ENCODE measurements at places on chromosomes 11 and 22.

GRCh38 chr11:66327171-66328030 is 8.8 kb downstream of the RIN1 start:
- DNase-seq = peak; percentile 92

DNA sequence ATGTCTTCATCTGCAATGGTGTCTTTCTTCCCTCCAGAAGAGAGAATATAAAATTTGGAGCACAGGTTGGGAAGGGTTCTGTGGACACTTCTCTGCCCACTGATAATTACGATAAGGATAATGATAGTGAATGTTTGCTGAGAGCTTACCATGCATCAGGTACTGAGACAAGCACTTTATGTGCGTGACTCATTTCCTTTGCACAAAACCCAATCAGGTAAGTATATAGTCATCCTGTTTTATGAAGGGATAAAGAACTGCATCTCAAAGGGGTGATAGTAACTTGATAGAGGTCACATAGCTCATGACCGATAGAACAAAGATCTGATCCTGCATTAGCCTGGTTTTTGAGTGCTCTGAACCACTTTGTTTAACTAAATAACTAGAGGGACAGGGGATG is 9.4 kb downstream of the DRD2 start:
- DNase-seq = no peak

DNA sequence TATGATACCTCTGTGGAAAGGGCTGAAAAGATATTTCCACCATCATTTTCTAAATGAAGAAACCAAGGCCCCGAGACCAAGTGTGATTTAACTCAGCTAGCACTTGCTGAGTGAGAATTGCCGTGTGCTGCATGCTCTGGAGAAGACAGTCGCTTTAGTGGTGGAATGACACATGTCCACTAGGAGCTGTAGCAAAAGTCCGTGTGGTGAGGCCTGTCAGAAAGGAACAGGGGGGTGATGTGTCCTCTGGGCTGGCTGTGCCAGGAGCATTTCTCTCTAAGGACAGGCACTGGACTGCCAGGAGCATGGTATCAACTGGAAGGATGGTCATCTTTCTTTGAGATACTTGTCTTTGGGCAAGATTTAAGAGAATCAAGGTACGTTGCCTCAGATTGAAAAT is 72.8 kb downstream of the ATXN10 start:
- no peak for DNase-seq

DNA sequence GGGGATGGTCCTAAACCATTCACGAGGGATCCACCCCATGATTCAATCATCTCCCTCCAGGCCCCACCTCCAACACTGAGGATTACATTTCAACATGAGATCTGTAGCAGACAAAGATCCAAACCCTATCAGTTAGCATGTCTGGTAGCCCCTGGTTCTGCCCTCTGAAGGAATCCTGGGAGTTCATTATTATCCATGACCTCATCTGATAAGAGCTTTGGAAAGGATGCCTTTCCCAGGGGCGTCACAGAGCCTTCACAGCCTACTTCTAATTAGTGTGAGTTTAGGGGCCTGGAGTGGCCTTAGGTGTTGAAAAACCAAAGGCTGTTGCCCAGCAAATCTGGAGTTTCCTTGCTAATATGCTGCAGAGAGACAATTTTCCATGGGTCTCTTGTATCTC is 8.6 kb upstream of the EIF3M start:
- no peak for DNase-seq

DNA sequence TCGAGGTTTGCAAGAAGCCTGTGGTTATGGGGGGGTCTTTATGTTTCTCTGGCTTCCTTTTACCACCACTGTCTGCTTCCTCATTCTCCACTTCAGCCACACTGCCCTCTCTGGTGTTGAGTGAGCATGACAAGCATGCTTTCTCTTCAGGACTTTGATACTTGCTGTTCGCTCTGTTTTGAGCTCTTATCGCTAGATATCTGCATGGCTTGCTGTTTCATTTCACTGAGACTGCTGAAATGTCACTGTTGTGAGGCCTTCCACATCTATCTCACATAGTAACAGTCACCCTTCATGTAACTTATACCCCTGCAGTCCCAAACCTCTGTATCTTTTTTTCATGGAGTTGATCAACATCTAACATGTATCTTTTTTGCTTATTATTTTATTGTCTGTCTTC is 59.8 kb downstream of the TMEM135 start:
- peak; percentile 29 for DNase-seq

DNA sequence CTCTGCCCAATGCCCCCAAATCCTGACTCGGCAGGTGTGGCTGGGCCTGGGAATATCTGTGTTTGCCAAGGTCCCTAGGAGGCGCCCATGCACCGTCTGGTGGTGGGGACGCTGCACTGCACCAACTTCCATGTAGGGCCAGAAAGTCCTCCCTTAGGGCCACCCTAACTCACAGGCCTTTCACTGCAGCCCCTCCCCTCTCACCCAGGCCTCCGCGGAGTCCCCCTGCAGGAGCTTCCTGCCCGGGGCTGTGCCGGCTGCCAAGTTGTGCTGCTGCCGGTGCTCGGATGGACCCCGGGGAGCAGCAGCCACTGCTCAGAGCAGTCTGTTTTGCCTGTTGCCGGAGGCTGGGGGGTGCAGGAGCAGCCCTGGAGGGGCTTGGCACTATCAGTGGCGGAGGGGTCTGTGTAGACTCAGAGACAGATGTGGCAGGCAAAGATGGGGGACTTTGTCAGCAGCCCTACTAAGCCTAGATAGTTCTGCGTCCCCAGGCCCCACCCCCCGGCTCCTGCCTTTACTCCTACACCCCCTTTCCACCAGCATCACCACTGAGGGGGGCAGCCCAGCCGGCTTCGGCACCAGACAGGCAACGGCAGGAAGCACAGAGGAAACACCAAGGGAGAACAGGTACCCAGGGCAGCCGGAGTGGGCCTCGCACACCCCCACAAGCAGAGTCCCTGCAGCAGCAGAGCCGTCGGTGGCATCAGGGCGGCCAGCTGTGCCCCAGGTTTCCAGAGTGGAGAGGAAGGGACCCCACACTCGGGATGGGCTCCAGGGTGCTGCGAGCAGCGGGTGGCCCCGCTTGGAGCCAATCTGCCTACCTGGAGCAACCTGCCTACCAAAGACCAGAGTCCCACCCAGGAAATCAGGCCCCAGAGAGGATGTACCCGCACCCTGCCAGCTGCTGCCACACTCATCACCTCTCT is 124.3 kb downstream of the TRIM29 start:
- peak; percentile 63 for DNase-seq

DNA sequence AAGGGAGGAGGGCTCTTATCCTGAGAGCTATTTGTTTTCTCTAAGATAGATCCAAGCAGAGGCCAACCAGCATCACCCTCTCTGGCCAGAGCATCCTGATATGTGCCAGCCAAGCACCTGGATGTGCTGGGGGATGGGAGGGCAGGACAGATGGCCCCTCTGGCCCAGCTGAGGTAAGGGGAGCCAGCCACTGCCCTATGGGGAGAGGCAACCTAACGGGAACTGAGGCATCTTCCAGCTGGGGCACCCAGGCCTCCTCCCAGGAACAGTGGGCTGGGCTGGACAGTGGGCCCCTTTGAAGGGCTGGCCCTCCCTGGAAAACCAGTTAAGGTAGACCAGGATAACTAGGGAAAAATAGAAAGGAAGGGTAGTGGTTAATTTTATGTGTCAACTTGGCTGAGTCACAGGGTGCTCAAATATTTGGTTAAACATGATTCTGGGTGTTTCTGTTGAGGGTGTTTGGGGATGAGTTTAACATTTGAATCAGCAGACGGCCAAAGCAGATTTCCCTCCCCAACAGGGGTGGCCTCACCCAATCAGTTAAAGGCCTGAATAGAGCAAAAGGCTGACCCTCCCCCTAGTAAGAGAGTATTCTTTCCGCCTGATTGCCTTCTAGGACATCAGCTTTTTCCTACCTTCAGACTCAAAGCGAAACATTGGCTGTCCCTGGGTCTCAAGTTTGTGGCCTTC is 595.1 kb downstream of the BUD13 start:
- no peak for DNase-seq

- no peak for DNase-seq
Observed at GRCh38 chr22:23263651-23264555, 83.6 kb downstream of the BCR start.

GRCh38 chr11:63909591-63910506 is 7.1 kb downstream of the RCOR2 start:
- DNase-seq = no peak

DNA sequence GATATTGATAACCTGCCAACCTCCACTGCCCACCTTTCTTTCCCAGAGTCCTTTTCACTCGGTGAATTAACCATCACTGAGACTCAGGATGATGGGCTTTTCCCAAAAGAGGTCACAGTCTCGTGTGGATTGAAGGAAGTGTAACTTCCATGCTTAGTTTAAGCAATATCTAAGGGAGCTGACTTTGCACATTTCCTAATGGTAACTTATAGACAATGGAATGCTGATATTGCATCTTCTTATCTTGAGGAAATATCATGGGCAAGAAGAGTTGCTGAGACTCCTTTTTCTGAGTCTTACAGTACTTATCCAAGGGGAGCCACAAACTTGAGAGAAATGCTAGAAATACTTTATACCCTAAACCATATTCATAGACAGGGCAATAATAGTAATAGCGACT is 8.8 kb downstream of the BARX2 start:
- DNase-seq = no peak

- peak; percentile 9 for DNase-seq
Observed at GRCh38 chr11:87114093-87114492, 76.4 kb downstream of the TMEM135 start.

GRCh38 chr11:83979593-83979992 is 693.4 kb upstream of the CCDC90B start:
- DNase-seq = no peak

DNA sequence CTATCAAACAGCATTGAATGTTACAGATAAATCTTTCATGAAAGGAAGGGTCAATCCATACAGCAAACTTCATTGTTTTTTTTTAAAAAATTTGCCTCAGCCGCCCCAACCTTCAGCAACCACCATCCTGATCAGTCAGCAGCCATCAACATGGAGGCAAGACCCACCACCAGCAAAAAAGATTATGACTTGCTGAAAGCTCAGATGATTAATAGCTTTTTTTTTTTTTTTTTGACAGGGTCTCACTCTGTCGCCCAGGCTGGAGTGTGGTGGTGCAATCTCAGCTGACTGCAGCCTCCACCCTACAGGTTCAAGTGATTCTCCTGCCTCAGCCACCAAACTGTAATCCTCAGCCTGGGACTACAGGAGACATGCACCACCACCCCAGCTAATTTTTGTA is 18.0 kb upstream of the CD3E start:
- no peak for DNase-seq

DNA sequence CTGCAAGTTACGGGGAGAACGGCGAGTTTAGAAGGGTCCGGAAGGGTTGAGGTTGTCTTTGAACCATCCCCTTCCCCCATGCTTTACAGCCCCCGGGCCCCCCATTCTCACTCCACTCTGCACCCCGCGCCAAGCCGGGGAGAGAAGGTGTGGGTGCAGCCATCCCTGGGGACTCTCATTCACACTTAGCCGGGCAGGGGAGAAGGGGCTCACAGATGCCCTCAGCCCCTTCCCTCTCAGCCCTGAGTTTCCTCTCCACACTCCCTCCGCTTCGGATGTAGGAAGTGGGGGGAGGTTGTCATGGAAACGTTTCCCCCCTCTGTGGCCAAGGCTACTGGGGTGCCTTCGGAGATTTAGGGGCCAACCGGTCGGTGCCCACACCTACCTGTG is 334 bp downstream of the CADM1 start:
- DNase-seq = no peak

GRCh38 chr22:37582526-37582925 is 2.6 kb upstream of the LGALS2 start:
- no peak for DNase-seq

GRCh38 chr22:28884747-28885350 is 1.5 kb downstream of the ZNRF3 start:
- no peak for DNase-seq

DNA sequence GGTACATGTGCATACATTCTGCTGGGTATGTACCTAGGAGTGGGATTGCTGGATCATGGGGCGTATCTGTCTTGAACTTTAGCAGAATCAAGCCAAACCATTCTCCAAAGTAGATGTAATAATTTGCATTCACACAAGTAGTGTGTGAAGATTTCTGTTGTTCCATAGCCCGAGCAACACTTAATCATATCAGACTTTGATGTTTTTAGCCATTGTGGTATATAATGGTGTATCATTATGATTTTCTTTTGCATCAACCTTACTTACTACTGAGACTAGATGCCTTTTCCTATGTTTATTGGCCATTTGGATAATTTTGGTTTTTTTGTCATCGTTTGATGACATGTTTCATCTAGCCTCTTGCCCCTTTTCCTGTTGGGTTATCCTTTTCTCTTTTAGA is 72.0 kb upstream of the TNRC6B start:
- no peak for DNase-seq

GRCh38 chr22:47301820-47302475 is 539.5 kb downstream of the TBC1D22A start:
- no peak for DNase-seq

GRCh38 chr11:11265994-11266606 is 87.0 kb downstream of the CSNK2A3 start:
- DNase-seq = peak; percentile 50

GRCh38 chr11:2955906-2956476 is 26.8 kb upstream of the PHLDA2 start:
- DNase-seq = no peak

DNA sequence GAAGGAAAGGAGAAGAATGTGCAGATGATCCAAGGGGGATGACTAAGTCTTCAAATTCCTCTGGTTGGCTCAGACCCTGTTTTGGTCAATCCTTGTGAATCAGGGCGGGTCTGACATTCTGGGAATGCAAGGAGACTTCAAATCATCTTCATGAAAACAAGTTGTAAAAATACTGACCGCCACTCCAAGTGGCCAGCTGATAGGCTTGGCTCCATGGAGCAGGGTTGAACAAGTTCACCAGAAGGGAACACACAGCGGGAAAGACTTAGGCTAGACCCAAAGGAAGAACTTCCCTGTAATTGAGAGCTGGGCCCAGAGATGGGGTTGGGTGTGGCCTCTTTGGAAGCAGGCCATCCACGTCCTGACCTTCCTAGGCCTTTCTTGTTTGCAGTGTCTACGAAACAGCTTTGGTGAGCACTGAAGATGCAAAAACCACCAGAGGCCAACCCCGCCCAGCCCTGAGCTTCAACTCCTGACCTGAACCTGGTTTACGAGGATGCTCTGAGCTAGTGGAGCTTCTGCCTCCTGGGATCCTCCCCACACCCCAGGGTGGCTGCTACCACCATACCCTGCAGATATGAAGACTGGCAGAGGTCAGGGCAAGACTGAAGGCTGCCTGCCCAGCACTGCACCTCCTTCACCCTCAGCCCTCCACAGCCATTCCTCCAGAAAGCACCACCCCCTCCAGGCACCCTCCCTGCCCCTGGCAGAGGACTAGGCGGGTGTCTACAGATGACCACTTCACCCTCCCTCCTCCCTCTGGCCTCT is 26.1 kb downstream of the GDPD5 start:
- peak; percentile 97 for DNase-seq

All from GM23248 (cell line).